ENCODE measurements at places on chromosomes 16 and 17.

- no peak for DNase-seq
Measured at GRCh38 chr17:76716839-76717215, 6.1 kb upstream of the MXRA7 start.

DNA sequence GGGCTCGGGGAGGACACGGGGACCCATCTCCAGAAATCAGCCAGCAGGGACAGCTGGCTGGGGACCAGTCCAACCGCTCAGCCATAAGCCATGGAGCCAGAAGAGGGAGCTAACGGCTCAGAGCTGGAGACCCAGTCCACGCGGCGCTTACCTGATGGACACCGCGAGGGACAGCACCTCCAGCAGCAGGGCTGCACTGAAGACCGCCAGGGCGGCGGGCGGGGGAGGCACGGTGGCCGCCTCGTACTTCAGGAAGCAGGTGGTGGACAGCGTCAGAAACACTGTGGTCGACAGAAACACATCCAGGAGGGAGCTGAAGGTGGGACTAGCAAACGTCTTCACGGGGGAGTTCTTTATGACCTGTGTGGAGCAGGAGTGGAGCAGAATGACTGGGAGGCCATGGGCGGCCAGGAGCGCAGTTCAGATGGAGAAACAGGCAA, 102.6 kb upstream of the CREBBP start:
- DNase-seq: no peak

GRCh38 chr17:7523033-7523432, 25.8 kb upstream of the TNFSF12 start:
- DNase-seq: no peak

DNA sequence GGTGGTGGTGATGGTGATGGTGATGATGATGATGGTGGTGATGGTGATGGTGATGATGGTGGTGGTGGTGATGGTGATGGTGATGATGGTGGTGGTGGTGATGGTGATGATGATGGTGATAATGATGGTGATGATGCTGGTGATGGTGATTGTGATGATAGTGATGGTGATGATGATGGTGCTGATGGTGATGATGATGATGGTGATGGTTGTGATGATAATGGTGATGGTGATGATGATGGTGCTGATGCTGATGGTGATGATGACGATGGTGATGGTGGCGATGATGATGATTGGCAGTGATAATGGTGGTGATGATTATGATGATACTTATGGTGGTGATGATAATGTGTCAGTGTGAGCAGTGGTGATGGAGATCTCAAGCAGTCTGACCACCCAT, 90.8 kb upstream of the FOXF1 start:
- no peak for DNase-seq

GRCh38 chr17:11643851-11644250, 45.6 kb downstream of the DNAH9 start:
- no peak for DNase-seq

Data from brain pericyte (primary cell).